ENCODE measurements at places on chromosomes 13 and 19.

DNA sequence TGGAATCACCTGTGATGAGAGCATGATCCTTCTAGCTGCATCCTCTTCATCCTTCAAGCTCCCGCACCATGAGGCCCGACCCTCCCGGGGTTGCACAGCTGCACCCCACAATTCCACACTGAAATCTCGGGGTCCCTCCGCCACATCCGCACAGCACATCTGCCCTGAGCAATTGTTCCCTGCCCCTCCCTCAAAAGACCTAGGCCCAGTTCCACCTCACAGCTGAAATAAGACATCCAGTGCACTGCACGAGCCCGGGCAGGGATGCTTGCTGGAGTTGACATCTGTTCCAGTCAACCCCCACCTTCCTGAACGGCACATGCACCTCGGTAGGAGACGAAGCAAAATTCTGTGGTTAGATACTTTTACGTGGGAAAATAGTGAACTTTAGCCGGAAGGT, 14.7 kb upstream of the SOX1 start:
- no peak for DNase-seq

- DNase-seq = no peak
Observed at GRCh38 chr13:66275416-66275815, 954.7 kb downstream of the PCDH9 start.

- no peak for DNase-seq
Observed at GRCh38 chr13:31063772-31064171, 97.9 kb downstream of the HSPH1 start.

DNA sequence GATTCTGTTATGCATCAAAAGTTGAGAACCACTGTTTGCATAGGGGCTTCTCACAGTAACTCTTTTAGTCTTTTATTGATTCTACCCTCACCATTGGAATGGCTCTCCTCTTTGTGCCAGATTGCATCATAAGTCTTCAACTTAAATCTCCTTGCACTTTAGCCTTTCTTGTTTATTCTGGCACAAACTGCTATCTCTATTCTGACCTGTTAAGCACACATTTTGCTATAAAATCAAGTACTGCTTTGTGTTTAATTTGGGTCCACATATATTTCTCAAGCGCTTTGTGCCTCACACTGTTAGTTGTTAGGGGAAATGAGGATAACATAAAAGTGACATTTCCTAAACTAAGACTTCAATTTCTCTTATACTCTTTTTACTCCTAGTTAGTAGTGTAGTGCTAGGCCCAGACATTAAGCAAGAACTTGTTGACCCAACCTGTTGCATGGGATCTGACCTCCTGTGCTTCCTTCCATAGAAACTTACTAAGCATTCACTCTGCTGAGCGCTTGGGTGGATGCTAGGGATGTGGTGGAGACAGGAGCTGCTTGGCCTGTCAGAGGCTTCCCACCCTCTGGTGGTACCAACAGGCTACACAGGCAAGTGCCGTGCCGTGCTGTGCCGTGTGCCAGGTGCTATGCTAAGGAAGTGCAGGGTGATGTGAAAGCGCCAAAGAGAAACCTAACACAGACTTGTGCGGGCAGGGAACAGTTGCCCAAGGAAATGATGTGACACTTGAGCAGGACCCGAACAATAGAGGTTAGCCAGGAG, 1.2 kb downstream of the UTP14C start:
- no peak for DNase-seq

GRCh38 chr13:97977982-97978381, 24.5 kb downstream of the IPO5 start:
- no peak for DNase-seq

GRCh38 chr13:40352380-40352778, 314.1 kb downstream of the FOXO1 start:
- DNase-seq = no peak

DNA sequence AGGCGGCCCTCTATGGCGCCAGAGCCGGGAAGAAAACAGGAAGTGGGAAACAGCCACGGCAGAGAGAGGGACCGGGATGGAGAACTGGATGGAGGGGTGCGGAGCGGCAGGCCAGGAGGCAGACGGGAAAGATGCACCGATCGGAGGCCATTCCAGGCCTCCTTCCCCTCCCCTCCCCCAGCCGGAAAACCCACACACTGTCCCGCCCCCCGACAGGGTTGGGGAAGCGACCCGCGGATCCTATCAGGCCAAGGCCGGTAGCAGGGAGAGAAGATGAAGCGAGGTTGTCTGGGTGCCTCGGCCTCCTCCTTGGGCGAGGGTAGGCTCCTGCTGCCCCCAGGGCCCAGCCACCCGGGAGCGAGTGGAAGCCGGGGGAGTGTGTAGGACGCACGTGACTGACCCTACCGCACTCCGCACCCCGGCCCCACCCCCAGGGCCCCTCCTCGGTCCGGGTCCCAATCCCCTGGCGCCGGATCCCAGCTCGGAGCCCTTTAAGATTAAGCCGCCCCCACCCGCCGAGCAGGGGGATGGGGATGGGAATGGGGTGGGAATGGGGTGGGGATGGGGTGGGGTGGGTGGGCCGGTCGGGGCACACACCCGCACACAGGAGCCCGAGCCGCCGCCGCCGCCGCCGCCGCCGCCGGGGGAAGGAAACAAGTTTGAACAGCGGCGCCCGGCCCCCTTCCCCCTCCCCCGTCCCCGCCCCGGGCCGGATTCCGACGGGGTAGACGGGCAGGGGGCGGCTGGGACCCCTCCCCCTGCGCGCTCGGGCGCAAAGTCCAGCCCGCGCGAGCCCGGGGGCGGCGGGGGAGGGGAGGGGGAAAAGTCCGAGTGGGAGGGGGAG, 1.5 kb downstream of the ERF start:
- peak; percentile 92 for DNase-seq

GRCh38 chr19:4624733-4625362, 14.5 kb upstream of the TNFAIP8L1 start:
- no peak for DNase-seq

DNA sequence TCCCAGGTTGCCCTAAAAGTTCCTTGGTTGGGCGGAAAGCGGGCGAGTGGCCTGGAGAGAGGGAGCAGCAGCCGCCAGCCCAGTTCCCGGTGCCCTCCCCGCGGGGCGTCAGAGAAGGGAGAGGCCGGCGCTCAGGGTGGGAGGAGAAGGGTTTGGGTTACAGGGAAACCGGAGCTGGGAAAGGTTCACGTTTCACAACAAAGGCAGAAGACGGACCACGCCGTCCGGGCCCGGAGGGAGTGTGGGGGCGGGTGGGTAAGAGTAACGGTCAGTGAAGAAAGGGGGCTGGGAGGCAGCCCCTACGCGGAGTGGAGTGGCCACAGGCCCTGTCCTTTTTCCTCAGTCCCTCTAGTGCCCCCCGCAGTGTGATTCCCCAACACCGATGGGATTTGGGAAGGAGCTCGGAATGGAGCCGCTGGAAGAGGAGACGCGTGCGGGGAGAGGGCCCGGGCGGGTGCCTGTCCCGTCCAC, 1.6 kb downstream of the SIX5 start:
- DNase-seq = peak; percentile 81

DNA sequence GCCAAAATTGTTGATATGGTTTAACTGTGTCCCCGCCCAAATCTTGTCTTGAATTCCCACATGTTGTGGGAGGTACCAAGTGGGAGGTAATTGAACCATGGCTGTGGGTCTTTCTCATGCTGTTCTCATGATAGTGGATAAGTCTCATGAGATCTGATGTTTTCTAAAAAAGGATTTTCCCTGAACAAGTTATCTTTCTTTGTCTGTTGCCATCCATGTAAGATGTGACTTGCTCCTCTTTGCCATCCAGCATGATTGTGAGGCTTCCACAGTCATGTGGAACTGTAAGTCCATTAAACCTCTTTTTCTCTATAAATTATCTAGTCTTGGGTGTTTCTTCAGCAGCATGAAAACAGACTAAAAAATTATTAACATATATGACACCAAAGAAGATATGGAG, 986.7 kb upstream of the MIR17HG start:
- DNase-seq = no peak

- DNase-seq = no peak
Observed at GRCh38 chr19:48340995-48341394, 15.6 kb downstream of the EMP3 start.

DNA sequence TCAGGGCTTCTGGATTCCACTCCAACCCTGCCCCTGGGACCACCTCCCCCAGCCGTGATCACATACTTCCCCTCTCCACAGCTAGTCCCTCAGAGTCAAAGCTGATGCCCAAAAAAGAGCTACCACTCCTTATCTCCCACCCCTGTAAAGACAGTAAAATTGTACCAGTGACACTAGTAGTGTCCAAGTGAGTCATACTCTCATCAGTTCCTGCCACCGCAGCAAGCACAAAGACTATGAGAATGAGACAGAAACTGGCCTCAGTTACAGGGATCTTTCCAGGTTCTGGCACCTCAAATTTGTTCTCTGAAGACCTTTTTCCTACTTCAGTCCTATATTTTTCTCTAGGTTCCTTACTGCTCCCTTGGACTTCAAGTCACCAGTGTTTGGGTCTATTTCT, 144.2 kb downstream of the SPRY2 start:
- no peak for DNase-seq

- no peak for DNase-seq
Observed at GRCh38 chr13:110636701-110637201, 21.4 kb downstream of the NAXD start.

DNA sequence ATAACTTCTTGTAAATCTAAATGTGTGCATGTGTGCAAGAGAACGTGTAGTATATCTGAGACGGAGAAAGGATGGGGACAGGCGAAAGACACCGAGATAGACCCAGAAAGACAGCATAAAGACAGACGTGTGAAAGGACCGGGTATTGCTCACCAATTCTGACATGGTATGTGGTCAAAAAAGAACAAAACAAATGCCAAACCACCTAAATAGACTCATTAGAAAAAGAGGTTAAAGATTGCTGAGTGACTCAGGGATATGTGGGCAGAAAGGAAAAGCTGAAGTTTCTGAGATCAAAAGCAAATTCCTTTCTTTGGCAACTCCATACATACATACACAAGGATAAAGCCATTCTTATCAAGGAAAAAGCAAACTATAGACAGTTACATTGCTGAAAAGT, 179.7 kb upstream of the TSC22D1 start:
- DNase-seq = no peak

GRCh38 chr19:38224014-38224862, at the start of gene DPF1:
Gene DPF1 (minus strand): TSS chr19:38224222. CDS start chr19:38224142, 80 bp downstream.
- peak; percentile 67 for DNase-seq

DNA sequence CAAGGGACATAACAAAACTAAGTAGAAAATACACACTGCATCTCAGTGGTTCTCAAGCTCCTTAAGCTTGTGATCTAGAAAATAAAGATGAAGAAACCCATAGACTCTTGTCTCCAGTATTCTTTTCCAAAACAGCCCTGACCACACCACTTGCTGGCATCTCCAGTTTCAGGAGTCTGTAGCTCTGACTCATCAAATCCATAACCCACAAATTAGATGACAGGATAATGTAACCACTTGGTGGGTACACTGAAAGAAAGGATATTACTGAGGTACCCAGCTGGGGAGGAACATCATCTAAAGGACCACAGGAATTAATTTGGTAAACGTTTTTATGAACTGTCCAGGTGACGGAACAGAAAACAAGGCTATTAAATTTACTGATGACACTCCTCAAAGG, 214.7 kb downstream of the VWA8 start:
- no peak for DNase-seq

DNA sequence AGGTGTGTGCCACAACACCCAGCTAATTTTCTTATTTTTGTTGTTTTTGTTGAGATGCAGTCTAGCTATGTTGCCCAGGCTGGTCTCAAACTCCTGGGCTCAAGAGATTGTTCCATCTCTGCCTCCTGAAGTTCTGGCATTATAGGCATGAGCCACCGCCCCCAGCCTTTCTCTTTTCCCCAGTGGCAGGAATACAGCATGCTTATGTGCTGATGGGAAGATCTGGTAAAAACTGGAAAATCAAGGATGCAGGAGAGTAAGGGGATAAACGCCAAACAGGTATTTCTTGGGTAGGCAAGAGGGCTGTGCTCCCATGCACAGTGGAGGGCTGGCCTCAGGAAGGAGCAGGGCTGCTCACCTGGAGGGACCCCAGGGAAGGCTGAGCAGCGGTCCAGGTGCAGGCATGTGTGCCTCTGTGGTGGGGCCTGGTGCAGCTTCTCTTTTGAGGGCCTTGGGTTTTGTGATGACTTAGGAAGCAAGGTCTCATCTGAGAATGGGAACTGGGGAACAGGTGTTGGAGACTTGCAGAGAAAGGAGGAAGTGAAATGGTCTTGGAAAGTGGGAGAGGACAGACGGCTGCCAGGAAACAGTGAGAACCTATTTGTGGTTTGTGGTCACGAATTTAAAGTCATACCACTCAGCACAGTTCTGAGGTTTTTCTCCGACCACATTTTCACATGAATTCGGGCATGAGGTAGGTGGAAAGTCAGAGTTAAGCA, 106.5 kb downstream of the TEX26 start:
- DNase-seq = no peak

DNA sequence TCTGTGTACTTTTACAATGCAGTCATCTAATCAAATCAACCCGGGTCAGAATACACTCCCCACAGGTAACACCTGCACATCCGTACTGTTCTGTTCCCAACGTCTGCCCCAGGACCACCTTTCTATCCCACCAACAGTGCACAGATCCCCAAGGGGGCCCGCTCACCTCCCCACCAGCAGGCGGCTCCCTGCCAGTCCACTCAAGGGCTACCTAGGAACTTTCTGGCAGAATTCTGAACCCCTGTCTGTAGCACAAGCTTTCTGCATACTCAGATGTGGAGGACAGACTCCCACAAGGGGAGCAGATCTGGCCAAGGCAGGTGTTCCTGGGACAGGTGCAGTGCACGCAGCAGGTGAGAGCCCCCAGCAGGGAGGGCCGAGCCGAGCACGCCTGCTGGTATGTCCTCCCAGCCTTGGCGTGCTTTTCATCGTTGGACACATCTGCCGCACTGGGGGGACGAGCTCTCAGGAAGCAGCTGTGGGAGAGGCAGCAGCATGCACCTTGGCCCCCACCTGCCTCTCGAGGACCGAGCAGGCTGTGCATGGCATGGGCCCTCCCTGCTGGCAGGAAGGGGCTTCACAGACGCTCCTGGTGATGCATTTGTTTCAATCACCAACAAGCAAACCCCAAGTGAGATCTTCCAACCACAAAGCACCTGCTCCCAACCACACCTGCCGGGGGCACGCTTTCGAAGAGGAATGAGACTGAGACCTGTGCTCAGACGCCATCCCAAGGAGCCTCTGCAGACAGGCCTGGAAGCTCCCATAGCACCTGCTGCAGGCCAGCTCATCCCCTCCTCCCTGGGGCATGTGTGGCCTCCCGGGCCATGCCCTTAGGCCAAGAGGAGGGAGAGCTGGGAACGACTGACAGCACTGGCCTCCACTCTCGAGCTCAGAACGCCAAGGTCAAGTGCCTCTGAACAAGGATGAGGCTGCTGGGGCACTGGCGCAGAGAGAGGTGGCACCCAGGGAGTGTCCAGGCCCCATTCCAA, 35.9 kb downstream of the RAB20 start:
- no peak for DNase-seq

DNA sequence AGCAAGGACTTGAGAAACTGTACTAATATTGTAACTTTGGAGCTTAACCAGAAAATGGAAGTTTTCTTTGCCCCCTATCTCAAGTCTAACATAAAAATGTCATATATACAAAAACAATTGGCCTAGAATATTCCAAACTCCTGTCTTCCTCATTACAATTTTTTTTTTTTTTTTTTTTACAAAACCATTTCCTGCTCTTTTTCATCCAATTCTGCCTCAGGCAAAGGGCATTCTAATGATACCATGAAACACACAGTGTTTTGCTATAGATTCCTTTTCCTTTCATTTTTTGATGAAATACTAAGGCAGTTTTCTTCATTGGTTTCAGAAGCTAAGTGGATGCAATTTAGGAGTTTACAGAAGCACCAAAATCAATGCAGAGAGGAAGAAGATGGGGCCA, 119.7 kb downstream of the LHFPL6 start:
- DNase-seq = no peak
